Activated CD4-positive, alpha-beta T cell treated with anti-CD3 and anti-CD28 coated beads, Interleukin-2, amount 50 U/mL, for 24 hours (primary cell): ENCODE measurements at places on chromosomes 2 and 18.

- no peak for DNase-seq
Measured at GRCh38 chr2:102140377-102140776, 2.2 kb upstream of the IL1R1 start.

DNA sequence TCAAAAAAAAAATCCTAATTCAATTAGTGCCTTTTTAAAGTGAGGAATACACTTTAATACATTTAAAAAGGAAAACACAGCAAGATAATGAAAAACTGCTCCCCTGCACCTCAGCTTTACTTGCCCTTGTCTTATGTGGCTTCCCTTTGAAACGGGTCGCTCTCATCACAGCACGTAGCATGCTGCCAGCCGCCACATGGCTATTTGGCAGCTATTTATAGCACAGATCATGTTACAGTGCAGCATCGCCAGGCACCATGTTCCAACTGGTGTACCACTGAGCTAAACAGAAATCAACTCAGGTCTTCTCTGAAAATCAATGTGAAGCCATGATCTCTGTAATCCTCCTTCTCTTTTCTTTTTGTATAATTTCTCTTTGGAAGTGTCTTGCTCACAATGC, 65.1 kb downstream of the TMEM182 start:
- DNase-seq = no peak

- DNase-seq = no peak
Measured at GRCh38 chr2:17413036-17413435, 105.2 kb downstream of the RAD51AP2 start.

DNA sequence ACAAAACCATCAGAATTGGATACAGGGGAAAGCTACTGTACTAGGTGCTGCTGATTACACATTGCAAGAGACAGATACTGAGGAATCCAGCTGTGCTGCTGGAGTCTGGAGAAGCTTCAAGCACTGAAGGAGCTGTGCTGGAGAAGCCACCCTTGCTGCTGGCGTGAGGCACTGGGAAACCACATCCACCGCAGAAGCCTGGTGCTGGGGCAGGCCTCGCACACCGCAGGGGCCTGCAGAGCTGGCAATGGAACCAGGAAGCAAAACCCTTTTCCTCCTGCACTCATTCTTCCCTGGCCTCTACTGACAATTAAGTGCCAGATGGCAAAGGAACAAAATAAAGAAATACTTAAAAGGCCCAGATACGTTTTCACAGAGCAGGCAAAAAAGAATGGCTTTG, 94.4 kb upstream of the MSH6 start:
- DNase-seq = no peak

DNA sequence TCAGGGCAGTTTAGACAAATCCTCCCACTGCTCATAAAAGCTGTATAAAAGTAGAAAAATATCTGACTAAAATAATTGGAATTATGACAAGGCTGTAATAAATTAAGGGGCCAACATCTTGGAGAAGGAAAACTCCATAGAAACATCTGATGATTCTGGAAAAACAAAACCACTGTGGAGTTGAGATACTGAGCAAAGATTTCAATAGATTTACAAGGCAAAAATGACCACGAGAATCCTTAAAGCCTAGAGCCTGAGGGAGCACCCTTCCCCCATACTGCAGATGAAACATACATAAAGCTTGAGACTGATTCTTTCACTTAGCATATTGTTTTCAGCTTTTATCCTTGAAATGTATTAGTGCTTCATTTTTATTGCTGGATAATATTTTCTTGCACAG, 286.4 kb upstream of the MMADHC start:
- DNase-seq = no peak

GRCh38 chr2:177143444-177143843, 69.2 kb upstream of the HNRNPA3 start:
- no peak for DNase-seq

GRCh38 chr2:240620859-240621258, 4.4 kb upstream of the GPR35 start:
- DNase-seq = no peak

DNA sequence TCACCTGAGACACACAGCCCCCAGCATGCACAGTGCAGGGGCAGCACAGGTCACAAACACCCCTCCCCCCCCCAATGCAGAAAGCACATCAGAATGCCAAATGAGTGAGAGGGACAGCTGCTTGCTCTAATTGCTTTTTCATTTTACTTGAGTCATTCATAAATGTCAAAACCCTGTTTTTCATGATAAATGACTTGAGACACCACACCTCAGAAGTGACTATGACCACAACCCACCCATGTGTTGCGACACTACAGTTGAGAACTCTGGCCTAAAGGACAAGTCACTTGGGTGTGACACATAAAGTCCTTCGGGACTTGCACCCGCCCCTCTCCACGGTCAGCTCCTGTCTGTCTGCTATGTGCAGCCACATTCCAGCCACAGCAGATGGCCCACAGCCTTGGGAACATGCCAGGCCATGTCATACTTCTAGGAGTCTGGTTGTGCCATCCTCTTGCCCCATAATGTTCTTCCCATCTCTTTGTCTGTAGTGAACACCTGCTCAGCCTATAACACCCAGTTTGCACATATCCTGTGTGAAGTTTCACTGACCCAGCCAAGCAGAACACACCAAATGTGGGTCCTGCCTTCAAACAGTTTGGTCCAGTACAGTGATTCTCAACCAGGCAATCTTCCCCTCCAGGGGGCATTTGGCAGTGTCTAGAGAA, 30.2 kb upstream of the RIOK3 start:
- DNase-seq = no peak

- no peak for DNase-seq
Measured at GRCh38 chr18:12770469-12771219, 67.8 kb downstream of the PSMG2 start.

GRCh38 chr2:163756588-163756987, 20.8 kb upstream of the FIGN start:
- DNase-seq = no peak

GRCh38 chr2:28082131-28082530, 191.6 kb downstream of the BABAM2 start:
- no peak for DNase-seq

GRCh38 chr2:238743243-238744065, 104.4 kb upstream of the TWIST2 start:
- no peak for DNase-seq

DNA sequence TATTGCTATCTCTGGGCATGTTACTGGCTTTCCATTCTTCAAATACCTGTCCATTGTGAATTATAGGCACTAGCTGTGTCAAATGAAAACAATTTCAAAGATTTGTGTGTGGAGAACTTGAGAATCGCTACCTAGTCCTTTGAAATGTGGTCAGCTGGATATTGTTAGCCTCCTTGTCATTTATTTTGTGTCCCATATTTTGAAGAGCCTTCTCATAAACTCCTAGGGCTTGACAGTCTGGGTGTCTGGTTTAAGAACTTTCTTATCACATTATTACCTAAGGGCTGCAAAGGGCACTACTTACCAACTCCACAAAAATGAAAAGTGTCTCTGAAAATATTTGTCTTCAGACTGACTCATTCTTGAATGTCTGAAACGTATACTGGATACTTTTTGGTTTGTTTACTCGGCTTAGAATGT, 50.2 kb downstream of the COL4A3 start:
- DNase-seq = no peak

DNA sequence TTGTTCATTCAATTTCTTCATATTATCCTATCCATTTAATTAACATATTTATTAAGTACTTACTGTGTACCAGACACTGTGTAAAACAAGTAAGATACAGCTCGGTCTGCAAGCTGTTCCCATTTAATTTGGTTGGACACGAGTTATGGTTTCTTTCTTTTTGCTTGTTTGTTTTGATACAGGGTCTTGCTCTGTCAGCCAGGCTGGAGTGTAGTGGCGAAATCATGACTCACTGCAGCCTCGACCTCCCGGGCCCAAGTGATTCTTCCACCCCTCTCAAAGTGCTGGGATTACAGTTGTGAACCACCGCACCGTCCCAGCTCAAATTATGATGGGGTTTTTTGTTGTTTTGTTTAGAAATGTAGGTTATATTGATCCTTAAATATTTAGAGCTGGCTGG, 9.0 kb downstream of the CYBRD1 start:
- DNase-seq = no peak

GRCh38 chr2:74440378-74441169, 1.2 kb downstream of the RTKN start:
- no peak for DNase-seq

GRCh38 chr2:65710779-65711295, 278.4 kb upstream of the SPRED2 start:
- DNase-seq = no peak

GRCh38 chr2:182481676-182482075, 54.8 kb upstream of the PDE1A start:
- DNase-seq = no peak

- no peak for DNase-seq
Measured at GRCh38 chr18:51425889-51426288, 228.4 kb upstream of the MEX3C start.

- no peak for DNase-seq
Measured at GRCh38 chr2:12080360-12080759, 333.9 kb downstream of the LPIN1 start.

GRCh38 chr18:54358495-54359040, 862 bp downstream of the C18orf54 start:
- DNase-seq = no peak

- DNase-seq = no peak
Measured at GRCh38 chr2:150357770-150358467, 129.5 kb downstream of the RND3 start.

GRCh38 chr2:19140463-19141208, 217.8 kb downstream of the OSR1 start:
- no peak for DNase-seq

DNA sequence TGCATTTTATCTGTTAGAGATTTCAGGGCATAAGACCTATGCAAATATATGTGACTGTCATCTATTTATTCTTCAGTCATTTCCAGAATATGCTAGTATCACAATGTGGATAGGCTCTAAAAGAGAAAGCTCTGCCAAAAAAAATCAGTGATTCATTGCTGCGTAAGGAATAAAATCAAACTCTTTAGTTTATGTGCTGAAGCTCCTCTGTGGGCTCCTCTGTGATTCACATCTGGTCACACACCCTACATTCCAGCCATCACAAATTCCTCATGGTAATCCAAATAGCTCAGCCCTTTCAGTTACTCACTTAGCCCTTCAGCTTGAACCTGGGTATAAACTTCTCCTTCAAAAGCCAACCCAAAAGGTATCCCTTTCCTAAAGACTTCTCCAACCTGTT, 21.4 kb downstream of the DLGAP1 start:
- no peak for DNase-seq

GRCh38 chr2:24245986-24246776, 71.3 kb downstream of the FAM228A start:
- no peak for DNase-seq

DNA sequence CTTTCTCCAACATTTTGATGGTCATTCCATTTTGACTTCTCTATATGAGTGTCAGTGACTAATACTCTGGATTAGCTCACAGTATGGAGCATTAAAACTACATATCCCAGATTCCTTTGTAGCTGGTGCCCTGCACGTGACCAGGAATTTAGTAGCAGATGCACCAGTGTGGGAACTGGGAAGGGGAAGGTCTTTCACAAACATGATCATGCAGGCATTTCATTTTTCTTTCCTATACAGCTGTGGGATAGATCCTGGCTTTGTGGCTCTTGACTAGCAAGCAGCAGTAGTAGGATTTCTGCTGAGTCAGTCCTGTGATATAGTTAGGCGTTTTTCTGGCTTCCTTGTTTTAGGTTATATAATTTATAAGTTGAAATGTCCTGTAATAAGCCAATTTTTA, 971.0 kb upstream of the CDH2 start:
- no peak for DNase-seq

DNA sequence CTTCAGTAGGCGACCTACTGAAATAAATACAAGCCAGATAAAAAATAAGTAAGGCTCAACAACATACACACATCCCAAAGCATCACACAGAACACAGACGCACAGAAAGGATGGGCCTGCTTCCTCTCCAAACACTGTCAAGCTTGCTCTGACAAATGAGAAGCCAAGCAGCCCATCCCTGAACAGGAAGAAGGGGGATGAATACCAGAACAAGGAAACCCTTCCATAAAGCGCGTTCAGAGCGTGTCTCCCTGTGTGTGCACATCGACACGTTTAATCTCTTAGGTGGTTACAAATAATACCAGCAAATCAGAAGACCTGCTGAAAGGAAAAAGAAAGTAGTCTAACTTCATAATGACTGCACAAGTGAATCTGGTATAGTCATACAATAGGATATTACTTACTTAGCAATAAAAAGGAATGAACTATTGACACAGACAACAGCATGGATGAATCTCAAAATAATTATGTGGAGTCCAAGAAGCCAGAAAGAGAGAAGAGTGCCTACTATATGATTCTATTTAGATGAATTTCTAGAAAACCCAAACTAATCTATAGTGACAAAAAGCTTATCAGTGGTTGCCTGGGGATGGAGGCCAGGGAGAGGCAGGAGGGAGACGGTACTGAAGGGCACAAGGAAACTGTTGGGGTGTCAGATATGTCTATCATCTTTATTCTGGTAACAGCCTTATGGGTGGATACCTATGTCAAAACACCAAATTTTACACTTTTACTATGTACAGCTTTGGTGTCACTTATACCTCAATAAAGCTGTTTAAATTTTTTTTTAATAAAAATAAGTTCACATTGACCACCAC, 26.8 kb downstream of the MBOAT2 start:
- no peak for DNase-seq

- DNase-seq = no peak
Measured at GRCh38 chr2:143689541-143689940, 560.3 kb downstream of the ARHGAP15 start.

- DNase-seq = no peak
Measured at GRCh38 chr2:101012054-101012705, 10.1 kb downstream of the RPL31 start.

- DNase-seq = peak; percentile 39
Measured at GRCh38 chr2:175004980-175005732, at the start of gene CHN1. Gene CHN1, minus strand, starts transcription at chr2:175005381. Its CDS starts 469 bp downstream, at chr2:175004912.

DNA sequence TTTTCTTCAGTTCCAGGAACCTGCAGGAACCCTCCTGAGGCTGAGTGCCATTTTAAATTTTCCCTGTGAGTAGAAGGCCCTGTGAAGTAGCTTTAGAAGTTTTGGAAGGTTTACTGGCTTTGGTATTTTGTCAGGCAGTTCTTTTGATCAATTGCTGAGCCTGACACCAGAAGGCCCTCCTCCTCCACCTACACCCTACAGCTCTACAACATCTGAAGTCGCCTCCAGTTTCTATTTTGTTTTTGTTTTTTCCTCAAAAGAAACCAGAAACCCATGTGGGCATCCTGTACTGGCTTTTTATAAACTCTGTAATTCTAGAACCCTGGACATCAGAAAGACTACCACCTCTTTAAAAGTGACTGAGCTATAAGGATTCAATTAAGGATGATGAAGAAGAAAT, 153.7 kb downstream of the NRXN1 start:
- DNase-seq = no peak

- DNase-seq = no peak
Measured at GRCh38 chr2:71801969-71802368, 345.7 kb downstream of the CYP26B1 start.

- no peak for DNase-seq
Measured at GRCh38 chr18:63578357-63578958, 8.7 kb upstream of the SERPINB13 start.
